ENCODE measurements at places on chromosomes 16 and 17. TPM values are rescaled to one million over a fixed set of nuclear protein-coding genes. Genes with fewer than 3 reads are reported as not detected.

Gene TMED6
- not detected for total RNA-seq

Gene DHRS7C
- total RNA-seq = 115 TPM

Gene ALOX15
- total RNA-seq = 0.31 TPM

Gene RPL23
- 1,363 TPM for total RNA-seq

Gene NUP88
- 94.0 TPM for total RNA-seq

Gene DBNDD1
- total RNA-seq = 2.3 TPM

Gene IL21R
- 0.82 TPM for total RNA-seq

Gene CHRNB1
- total RNA-seq = 27.9 TPM

Gene CNGB1
- 0.41 TPM for total RNA-seq

Gene CCDC154
- 0.51 TPM for total RNA-seq

Measured in tongue (tissue), 3 donors.